Fibroblast of skin of scalp (primary cell): ENCODE measurements at places on chromosomes 5 and 9.

- DNase-seq: no peak
Measured at GRCh38 chr5:133372293-133372937, 239.9 kb downstream of the FSTL4 start.

- no peak for DNase-seq
Measured at GRCh38 chr9:104506565-104506964, 2.5 kb downstream of the OR13F1 start.

GRCh38 chr9:21968331-21969010, 25.7 kb downstream of the CDKN2A start:
- peak; percentile 26 for DNase-seq

- DNase-seq: no peak
Measured at GRCh38 chr9:24041160-24041690, 215.2 kb upstream of the ELAVL2 start.

GRCh38 chr5:118233606-118234005, 754.7 kb downstream of the DTWD2 start:
- peak; percentile 59 for DNase-seq

DNA sequence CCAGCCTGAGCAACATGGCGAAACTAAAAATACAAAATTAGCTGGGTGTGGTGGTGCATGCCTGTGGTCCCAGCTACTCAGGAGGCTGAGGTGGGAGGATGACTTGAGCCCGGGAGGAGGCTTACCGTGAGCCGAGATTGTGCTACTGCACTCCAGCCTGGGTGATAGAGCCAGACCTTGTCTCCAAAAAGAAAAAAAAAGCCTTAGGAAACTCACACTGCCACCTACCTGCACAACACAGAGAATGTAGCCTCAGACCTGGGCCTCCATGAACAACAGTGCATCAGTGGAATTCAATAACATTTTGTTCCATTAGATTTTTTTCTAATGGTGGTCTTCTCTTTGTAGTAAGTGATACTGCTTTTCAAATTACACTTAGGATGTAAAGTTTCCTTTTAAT, 63.8 kb upstream of the RARS1 start:
- DNase-seq: no peak

DNA sequence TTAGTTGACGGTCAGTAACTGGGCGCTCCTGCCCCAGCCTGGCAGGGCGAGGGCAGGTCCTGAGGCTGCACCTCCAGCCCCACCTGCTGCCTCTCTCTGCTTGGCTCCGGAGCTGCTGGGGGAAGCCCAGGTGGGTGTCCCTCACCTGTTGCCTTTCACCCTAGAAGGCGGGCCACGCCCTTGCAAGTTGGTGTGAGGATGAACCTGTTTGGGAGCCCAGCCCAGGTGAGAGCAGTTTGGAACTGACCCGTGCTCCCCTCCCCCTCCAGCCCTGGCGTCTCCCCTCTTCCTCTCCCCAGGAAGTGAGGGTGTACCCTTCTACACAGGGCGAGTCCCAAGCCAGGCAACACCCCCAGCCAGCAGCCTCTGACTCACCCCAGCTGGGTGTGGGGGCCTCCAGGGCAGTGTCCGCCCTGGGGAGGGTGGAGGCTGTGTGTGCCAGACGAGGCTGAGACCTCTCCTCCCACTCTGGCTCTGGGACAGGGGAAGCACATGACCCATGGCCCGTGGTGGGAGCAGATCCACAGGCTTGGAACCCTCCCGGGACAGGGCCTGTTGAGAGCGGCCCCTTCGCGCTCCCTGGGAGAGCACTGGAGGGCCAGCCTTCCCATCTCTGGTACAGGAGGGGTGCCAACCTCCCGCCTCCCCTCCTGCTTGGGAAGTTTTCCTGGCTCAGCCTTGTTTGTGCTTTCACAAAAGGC, 10.4 kb downstream of the LRRC8A start:
- peak; percentile 93 for DNase-seq

GRCh38 chr9:121599872-121600585, 51.4 kb upstream of the DAB2IP start:
- no peak for DNase-seq

DNA sequence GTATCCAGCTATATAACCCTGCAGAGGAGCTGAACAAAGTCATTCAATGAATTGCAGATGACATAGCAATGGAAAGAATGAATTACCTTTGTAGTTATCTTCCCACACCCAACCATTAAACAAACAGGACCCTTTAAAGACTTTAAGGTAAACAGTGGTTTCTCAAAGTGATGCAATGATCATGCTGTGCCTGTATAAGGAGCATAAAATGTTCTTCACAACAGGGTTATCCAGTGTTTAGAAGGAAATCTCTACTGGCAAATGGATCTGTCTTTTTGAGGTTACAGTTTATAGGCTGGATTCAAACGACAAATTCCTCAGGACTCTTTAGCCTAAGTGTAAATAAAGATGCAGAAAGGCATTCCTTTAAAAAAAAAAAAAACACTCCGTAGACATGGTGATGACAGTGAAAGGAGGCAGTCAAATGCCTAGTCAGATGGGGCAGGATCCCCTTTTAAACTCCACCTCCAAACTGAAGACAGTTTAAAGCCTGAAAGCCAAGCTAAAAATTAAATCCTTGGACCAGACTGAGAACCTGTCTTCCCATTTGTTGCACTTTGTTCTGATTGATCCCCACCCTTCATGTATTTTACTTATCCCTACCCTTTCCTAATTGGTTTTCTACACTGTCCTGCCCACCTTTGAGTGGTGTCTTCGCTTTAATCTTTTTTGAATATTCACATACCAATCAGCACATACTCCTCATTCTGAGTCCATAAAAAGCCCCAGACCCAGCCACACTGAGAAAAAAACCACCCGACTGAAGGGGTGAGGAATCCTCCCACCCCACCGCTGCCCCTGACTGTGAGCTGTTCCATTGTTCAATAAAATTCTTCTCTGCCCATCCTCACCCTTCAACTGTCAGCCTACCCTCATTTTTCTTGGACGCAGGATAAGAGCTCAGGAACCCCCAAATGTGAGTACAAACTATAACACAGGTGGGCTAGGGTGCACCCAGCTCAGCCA, 761.3 kb upstream of the DMAC1 start:
- DNase-seq: no peak

- no peak for DNase-seq
Measured at GRCh38 chr5:142357469-142358090, 32.8 kb upstream of the SPRY4 start.

DNA sequence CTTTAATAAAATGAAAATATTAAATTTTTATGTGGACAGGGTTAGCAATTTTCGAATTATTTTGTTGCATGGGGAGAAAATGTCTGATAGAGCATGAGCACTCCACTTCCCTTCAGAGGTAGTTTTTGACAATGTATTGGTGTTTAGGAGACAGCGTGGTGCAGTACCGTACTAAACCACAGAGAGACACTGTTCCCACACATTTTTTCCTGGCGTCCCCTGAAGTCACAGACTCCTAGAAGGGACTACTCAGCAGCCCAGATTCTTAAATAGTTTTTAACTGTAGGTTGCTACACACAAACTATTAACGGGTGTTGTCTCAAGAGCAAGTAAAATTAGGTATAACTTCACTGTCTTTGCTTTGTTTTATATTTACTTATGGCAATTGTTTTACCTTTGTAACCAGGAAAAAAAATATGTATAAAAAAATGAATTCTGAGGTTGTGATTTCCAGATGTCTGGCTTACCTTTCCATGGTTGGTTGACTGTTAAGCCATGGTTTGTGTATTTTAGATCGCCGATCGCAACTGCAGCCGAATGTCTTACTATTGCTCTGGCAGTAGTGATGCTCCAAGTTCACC, 171.2 kb downstream of the DOCK8 start:
- DNase-seq: peak; percentile 45

DNA sequence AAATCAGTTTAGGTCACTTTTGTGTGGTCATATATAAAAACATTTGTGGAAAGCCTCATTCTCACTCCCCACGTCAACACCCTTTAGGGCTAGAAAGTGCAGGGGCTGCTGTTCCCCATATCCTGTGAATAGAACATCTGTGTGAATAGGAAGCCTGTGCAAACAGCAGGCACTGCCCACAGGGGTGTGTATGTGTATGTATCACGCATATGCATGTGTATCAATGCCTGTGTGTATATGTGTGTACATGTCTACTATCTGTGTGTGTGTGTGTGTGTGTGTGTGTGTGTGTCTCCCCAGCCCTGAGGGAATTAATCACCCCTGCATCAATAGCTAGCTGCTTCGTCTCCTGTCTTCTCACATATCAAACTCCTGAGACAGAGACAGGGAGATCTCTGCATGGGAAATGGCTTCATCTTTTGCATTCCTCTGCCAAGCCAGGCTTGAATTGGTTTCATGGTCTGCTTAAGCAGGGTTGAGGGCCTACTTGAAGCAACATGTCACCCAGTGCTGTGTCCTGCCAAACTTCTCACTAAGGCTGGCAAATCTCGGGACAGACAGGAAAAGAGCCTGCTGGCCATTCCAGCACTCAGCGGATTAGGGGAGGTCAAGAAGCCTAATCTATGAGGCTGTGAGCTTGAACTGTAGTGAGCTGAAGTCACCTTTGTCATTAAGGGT, 265.8 kb downstream of the ADAMTSL1 start:
- no peak for DNase-seq

DNA sequence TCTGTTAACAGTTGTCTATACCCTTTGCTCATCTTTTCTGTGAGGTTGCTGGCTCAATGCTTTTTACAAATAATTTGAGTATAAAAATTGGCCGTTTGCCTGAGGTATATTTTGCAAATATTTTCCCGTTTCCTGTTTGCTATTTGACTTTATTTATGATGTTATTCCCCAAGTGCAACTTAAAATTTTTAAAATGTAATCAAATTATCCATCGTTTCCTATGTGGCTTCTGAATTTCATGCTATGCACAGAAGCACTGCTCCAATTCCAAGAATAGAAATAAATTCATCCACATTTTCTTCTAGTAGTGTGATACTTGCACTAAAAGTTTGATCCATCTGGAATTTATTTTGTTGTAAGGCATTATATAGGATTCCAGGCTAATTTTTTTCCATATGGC, 123.6 kb downstream of the ZNF608 start:
- no peak for DNase-seq

GRCh38 chr5:141814064-141814964, 63.9 kb downstream of the PCDH1 start:
- peak; percentile 24 for DNase-seq

DNA sequence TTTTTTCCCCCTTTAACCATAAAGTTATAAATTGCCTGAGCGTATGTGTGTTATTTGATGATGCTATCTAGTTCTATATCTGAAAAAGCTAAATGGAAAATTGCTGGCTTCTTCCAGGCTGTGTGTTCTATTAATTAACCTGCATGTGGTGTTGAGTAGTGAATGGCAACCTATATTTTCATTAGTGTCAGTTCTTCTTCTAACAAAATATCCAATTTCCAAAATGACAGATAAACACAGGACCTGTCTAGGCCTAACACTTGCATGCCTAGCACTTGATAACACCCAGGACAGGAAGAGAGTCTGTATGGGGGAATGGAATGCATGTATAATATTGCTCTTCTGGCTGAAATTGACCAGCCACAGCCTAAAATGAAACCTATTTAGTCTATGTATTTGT, 91.7 kb downstream of the CD180 start:
- no peak for DNase-seq

DNA sequence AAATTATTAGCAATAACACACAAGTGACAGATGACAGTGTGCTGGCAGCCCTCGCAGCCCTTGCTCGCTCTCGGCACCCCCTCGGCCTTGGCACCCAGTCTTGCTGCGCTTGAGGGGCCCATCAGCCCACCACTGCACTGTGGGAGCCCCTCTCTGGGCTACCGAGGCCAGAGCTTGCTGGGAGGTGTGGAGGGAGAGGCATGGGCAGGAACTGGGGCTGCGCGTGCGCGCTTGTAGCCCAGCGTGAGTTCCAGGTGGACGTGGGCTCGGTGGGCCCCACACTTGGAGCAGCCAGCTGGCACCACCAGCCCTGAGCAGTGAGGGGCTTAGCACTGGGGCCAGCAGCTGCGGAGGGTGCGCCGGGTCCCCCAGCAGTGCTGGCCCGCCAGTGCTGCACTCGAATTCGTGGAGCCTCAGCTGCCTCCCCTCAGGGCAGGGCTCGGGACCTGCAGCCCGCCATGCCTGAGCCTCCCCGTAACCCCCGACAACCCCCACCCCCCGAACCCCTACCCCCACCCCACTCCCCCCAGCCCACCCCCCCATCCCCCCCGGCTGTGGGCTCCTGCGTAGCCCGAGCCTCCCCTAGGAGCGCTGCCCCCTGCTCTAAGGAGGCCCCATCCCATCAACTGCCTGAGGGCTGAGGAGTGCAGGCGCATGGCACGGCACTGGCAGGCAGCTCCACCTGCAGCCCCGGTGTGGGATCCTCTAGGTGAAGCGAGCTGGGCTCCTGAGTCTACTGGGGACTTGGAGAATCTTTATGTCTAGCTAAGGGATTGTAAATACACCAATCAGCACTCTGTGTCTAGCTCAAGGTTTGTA, 240.9 kb downstream of the TRIM36 start:
- no peak for DNase-seq

GRCh38 chr5:177548495-177548894, 5.9 kb downstream of the FAM193B start:
- no peak for DNase-seq

DNA sequence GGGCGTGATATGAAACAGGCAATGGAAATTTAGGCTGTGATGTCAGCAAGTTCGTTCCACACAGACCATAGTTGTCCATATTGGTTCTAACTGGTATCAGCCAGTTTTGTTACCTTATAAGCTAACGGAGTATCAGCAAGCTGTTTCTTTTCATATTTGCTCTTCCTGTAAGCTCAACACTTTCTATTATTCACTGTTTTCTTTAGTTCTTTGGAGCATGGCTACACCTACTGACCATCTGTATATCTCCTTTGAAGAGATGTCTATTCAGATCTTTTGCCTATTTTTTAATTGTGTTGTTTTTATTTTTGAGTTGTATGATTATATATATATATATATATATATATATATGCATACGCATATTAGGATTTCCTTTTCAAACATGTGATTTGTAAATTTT, 1057.2 kb upstream of the CDH10 start:
- DNase-seq: no peak

- no peak for DNase-seq
Measured at GRCh38 chr5:126464959-126465358, 41.8 kb downstream of the GRAMD2B start.
